Hematopoietic multipotent progenitor cell treated with erythropoietin and hydrocortisone succinate and interleukin-3 and kit ligand, for 6 days (in vitro differentiated cells): ENCODE measurements at places on chromosomes 1 and 21.
A peak's percentile ranks its signal among the peaks of the same experiment; 100 is the strongest.

DNA sequence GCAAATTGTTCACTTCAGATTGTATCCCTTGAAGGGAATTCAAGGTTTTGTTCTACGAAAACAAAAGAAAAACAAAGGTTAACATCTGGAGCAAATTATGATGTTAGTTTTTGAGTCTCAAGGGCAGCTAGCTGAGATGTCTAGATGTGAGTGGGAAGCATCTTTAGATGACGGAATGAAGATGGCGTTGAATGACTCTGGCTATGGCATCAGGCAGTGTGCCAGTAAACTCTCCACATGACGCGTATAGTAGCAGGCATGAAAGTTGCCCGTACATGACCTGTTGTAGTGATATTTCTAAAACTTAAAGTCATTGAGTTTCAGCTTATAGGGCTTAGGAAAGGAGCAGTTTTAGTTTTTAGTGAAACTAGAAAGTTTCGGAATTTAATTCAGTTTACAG, 12.3 kb upstream of the SDC3 start:
- DNase-seq: peak; percentile 76

DNA sequence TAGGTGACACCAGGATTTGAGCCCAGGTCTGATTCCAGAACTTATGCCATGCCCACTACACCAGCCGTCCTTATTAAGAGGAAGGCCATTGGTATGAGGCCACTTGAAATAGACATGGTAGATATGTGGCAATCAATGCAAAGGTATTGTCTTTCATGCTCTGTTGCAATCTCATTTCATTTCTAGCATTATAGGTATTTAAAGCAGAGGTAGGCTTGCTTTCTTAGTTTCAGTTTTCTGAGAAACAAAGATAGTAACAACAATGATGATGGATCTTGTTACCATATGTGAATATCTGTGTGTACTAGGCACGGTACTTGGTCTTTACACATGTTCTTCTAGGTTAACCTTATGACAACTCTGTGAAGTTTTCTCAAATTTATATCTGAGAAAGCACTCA, 113.1 kb downstream of the FGGY start:
- DNase-seq: no peak

- DNase-seq: no peak
Measured at GRCh38 chr1:25178917-25179561, 53.3 kb downstream of the SYF2 start.

GRCh38 chr1:6612641-6613360, 730 bp upstream of the PHF13 start:
- DNase-seq: peak; percentile 59

DNA sequence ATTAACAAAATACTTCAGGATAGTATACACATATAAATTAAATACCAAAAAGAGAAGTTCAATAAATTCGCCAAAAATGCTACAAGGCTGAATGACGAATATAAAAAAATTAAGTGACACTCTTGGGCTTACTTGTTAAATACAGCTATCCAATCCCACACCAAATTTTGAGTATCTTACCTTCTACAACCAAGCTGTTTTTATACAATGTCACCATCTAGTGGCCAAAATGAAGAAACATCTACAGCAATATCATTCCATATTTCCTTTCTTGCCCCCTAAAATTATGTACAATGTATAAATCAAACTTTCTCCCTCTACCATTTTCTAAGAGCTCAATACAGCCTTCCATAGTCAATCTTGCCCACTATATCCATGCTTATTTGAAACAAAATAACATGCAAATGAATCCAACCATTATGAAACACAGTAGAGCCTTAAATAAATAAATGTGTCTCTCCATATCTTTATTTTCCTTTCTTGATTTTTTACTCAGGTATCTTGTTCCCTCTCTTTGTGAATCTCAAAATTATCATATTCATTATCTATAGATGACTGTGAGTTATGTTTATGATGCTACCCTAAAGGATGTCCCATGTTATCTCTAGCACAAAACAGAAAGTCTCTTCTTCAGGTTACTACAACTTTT, 86.3 kb downstream of the ACBD6 start:
- DNase-seq: peak; percentile 71
